ENCODE measurements at places on chromosomes 13 and 19.

GRCh38 chr13:27450921-27451471, 632 bp upstream of the MTIF3 start:
- peak; percentile 17 for DNase-seq

DNA sequence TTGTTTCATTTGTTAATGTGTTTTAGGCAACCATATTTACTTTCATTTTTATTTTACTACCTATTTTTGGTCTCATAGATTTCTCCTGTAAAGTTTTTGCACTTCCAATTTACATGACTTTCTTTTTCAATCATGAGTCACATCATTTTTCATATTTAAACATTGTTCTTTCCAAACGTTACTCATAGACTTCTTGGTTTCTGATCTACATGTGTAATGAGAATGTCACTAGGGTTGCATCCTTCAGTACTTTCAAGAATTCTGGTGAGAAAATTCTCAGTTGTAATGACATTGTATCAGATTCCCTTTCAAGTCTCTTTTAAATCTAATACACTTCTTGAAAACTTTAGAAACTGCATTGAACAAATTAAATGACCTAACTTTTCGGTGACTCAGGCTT, 991.7 kb downstream of the EFNB2 start:
- no peak for DNase-seq

- DNase-seq: no peak
These were observed 20.0 kb downstream of the PEX11G start for GRCh38 chr19:7468840-7469239.

- no peak for DNase-seq
These were observed 113.6 kb upstream of the MBNL2 start for GRCh38 chr13:97108530-97108900.

GRCh38 chr19:7915250-7916102, 846 bp downstream of the TGFBR3L start:
- DNase-seq: no peak

DNA sequence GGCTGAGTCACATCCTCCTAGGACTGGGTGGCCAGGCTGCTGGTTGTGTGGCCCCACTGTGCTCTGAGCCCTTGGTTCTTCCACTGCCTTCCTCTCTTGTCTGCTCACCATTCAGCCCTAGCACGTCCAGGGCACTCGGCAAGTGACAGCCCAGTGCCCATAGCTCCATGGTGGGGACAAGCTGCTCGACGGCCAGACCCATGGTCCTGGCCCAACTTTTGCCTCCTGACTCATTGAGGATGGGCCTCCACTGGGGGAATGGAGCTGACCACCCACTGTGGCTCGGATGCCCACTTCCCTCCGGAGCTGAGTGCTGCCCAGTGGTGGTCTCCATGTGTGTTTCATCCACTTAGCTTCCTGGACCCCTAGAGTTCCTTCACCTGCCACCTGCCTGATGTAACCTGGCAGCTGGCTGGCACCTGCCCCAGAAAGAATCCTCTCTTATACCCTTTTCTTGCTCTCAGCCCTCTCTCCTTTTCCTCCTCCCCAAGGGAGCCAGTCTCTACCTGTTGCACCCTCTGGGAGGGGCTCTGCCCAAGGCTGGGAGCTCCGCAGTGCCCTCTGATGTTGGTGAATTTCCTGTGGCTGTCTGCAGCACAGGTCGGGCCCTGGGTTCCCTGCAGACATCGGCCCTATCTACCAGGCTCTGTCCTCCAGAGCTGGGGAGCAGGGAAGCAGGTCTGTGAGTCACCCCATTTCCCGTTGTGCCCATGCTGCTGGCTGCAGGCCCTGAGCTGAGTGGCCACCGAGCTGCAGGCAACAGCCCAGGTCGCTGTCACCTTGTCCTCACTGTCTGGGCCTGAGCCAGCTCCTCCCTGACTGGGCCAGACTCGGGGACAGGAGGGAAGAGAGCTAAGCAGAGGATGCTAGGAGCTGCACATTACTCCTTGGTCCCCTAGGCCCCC, 7.4 kb downstream of the CHST8 start:
- no peak for DNase-seq
